ENCODE measurements at places on chromosomes 12 and 14. TPM values are rescaled to one million over a fixed set of nuclear protein-coding genes. Genes with fewer than 3 reads are reported as not detected.

The ABCC9 gene
- 1.7 TPM for total RNA-seq

The SLC6A13 gene
- 1.0 TPM for total RNA-seq

The FITM1 gene
- total RNA-seq, result not detected

The OR5AU1 gene
- total RNA-seq, result not detected

The CCDC85C gene
- total RNA-seq, result 11.6 TPM

The JAG2 gene
- 4.2 TPM for total RNA-seq

The LIN7A gene
- 3.3 TPM for total RNA-seq

The GYS2 gene
- not detected for total RNA-seq

The RFLNA gene
- 19.2 TPM for total RNA-seq

The MUCL1 gene
- not detected for total RNA-seq

The NTF3 gene
- 3.3 TPM for total RNA-seq

The ZNF605 gene
- total RNA-seq, result 5.0 TPM

The GPR68 gene
- 3.6 TPM for total RNA-seq

The NRDE2 gene
- total RNA-seq, result 11.8 TPM

The TAMALIN gene
- total RNA-seq, result 2.2 TPM

The CLEC4C gene
- not detected for total RNA-seq

The PTPN21 gene
- 22.1 TPM for total RNA-seq

The ANO6 gene
- 96.2 TPM for total RNA-seq

The GPX2 gene
- not detected for total RNA-seq

The TMPRSS12 gene
- total RNA-seq, result not detected

The POTEG gene
- total RNA-seq, result not detected

The CELA1 gene
- total RNA-seq, result not detected

The TAS2R13 gene
- total RNA-seq, result not detected

The WNT1 gene
- total RNA-seq, result not detected

The PLEKHG3 gene
- total RNA-seq, result 119 TPM

The GPR162 gene
- total RNA-seq, result not detected

The ALDH1L2 gene
- total RNA-seq, result 1.9 TPM

The MLH3 gene
- total RNA-seq, result 35.8 TPM

The PRORP gene
- 69.8 TPM for total RNA-seq

The TSHR gene
- 0.50 TPM for total RNA-seq

The TAC3 gene
- total RNA-seq, result not detected

The RNASE7 gene
- not detected for total RNA-seq

The PLEKHA5 gene
- 35.8 TPM for total RNA-seq

The SDS gene
- total RNA-seq, result 0.25 TPM

All from renal cortical epithelial cell (primary cell).